Left ventricle myocardium inferior (tissue), 1 donor: ENCODE measurements at places on chromosomes 7 and 10.

GRCh38 chr7:123552641-123553040, 5.0 kb downstream of the NDUFA5 start:
- DNase-seq = no peak

- DNase-seq = no peak
Measured at GRCh38 chr7:12637819-12638592, 49.4 kb upstream of the ARL4A start.

DNA sequence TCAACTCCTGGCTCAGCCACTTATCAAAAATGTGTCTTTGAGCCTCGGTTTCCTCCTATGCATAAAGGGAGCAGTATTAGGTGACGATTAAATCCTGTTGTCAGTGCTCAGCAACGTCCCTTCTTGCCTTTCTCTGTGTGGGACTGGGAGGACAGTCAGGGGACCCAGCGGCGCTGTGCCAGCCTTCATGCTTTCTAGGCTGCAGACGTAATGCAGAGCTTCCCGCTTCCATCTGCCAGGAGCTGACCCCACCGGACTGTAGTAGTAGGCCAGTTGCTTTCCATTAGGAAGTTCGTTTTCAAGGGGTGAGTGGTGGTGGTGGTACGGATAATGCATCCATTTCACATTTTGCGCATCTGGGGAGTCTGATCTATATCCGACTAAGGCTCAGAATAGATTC, 321.8 kb downstream of the PLXNA4 start:
- DNase-seq = no peak

DNA sequence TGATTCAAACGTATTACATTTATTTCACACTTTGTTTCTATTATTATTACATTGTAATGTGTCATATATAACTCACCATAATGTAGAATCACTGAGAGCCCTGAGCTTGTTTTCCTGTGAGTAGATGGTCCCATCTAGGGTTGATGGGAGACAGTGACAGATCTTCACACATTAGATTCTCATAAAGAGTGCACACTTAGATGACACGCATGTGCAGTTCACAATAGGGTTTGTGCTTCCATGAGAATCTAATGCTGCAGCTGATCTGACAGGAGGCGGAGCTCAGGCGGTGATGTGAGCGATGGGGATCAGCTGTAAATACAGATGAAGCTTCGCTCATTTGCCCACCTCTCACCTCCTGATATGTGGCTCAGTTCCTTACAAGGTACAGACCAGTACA, 36.1 kb downstream of the BMPER start:
- no peak for DNase-seq

GRCh38 chr10:71623098-71623985, 96.2 kb downstream of the C10orf105 start:
- no peak for DNase-seq

GRCh38 chr10:95661818-95662217, 5.3 kb upstream of the ALDH18A1 start:
- no peak for DNase-seq

- DNase-seq = no peak
Measured at GRCh38 chr10:85008488-85009184, 680.2 kb downstream of the CCSER2 start.

DNA sequence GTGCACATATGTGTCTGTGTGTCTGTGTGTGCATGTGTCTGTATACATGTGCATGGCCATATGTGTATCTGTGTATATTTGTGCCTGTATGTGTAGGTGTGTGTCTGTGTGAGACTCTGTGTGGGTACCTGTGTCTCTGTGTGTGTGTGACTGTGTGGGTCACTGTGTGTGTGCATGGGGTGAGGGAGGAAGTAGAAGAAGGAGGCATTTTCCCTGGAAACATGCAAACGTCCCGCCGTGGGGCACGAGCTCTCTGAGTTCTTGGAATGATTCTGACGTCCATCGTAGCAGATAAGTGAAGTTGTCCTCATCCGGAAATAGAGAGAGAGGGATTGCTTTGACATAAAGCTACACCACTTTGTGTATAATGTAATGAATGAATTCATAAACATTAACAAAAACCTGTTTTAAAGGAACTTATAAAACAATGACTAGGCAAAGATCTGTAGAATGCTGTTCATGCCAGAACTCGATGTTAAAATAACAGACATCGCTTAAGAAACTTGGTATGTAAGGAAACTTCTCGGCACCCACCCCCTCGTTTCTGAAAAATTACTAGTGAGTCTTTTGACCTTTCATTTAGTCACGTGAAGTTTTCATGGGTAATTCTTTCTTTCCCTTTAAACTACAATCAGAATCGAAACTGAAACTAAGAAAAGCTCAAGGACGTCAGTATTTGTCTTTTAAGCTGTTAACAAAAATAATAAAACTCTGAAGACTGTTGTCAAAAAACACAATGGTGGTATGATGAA, 43.6 kb upstream of the KLF6 start:
- no peak for DNase-seq

DNA sequence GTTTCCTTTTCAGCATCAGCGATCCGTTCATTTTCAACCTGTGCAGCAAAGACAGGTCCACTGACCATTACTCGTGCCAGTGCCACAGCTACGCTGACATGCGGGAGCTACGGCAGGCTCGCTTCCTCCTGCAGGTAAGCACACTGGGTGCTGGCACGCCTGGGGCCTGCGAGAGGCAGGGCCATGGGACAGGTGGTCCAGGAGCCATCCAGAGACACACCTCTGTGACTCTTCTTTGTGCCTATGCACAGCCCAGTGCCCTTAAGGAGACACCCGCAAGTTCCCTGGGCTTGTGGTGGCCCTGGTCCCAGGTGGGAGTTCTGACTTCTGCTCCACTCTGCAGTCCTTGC, 42.2 kb downstream of the LRRC18 start:
- no peak for DNase-seq

DNA sequence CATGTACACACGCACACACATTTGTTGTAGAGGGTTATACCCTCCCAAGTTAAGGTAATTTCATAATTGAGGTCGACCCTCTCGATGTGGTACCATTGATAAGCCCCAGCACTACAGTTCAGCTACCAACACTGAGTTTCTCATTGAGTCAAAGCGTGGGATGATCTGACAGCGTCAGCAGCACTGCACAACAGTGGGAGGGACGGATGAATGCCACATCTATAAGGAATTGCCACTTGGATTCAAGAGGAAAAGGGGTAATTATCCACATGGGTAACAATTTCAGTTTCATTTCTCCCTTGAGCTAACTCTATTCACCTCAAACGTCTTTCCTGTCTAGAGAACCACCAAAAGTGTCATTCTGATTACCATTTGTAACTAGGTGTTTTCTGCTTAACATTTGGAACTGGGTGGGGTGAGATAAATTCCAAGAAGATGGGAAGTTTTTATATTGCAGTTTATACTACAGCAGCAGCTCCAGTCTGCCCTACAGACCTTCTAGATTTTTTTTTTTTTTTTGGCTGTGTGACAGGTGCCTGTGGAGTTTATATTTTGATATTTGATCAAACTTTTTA, 342.9 kb downstream of the AUTS2 start:
- no peak for DNase-seq

- no peak for DNase-seq
Measured at GRCh38 chr7:19079066-19079465, 38.4 kb downstream of the TWIST1 start.

DNA sequence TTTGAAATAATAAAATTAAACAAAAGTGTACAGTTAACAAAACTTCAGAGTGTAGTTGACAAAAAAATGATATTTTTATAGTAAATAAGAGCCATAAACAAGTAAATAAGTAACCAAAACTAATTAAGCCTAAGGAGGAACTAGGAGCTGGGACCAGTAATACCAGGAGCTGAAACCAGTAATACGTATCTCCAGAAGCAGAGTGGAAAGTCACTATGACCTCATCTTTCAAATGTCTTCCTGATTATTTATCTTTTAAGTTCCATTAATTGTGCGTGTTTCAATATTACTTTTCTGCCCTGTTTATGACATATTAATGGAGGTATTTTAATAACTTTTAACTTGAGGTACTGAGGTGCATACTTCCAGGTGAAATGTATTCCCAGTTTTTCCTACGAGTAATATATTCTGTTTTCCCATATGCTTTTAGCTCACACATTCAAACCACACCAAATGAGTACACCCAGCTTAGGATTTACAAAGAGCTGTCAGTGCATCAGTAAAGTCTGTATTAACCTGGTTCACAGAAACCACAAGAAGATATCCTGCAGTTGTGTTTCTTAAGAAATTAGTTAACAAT, 283.7 kb upstream of the HGF start:
- DNase-seq = no peak

DNA sequence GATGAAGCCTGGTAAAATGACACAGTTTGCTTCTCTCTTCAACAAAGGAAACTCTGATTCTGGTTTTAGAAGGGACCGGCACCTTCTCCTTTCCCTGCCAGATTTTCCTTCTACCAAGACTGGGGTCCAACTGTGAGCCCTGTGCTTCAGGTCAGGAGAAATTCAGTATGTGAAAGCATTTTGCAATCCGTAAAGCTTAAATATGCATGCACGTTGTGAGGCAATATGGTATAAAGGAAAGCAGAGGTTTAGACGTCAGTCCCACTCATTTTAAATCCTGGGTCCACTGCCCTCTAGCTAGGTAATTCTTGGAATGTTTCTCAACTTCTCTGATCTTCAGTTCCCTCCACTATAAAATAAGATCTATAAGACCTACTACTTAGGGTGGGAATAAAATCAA, 359.0 kb upstream of the NPSR1 start:
- DNase-seq = no peak

GRCh38 chr10:18144396-18144795, 4.2 kb downstream of the CACNB2 start:
- no peak for DNase-seq

DNA sequence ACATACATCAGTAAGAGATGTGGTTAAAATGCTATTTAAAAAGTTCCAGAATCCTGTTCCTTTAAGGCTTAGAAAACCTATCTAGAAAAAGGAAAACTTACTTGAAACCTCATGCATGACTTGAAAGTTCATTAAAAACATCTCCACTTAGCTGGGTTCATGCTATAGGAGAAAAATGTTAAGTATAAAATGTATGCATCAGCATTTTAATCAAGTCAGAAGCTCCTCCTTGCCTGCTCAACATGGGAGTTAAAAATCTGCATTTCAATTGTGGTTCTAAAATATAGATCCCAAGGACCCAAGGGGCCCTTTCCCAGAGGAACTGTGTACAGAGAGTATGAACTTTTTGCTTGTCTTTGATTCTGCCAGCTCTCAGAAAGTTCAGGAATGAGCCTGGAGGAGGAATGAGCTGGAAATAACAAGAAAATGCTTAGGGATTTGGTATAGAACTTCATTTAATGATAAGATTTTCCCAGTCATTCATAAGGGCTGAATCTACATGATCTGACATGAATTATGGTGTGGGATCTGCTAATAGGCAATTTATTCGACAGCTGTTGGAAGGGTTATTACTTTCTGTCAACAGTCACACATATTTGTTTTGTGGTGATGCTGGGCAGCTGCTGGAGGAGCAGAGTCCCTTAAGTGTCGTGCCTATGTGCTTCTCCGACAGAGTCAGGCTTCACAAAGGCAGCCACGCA, 85.6 kb upstream of the MTPN start:
- no peak for DNase-seq

DNA sequence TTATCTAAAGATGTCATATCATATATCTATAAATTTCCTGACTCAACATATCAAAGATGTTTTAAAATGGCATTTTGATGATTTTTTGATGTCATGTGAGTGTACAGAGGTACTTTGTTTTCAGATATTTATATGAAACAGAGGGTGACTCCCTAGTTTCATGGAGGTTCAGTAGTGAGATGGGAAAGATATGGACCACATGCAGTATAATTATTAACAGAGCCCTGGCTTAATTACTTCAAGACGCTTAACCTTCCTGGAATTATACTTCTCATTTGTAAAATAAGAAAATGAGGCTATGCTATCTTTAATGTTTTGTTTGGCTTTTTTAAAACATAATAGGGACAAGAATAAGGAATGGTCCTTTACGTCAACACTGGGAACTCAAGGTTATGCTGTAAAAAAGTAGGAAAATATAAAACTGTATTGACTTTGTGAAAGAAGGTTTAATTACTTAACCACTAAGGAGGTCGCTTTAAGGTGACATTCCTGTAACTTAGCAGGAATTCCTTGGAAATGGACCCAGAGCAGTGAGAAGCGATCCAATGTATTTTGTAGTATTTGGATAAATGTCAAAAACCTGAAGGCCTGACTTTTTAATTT, 821.0 kb upstream of the IGFBP3 start:
- no peak for DNase-seq

DNA sequence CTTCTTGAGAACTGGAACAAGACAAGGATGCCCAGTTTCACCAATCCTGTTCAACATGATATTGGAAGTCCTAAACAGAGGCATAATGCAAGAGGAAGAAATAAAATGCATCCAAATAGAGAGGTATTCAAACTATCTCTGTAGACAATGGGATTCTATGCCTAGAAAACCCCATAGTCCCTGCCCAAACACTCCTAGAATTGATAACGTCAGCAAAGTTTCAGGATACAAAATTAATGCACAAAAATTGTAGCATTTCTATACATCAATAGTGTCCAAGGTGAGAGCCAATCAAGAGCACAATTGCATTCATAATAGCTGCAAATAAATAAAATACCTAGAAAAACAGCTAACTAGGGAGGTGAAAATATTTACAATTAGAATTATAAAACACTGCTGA, 72.5 kb downstream of the PCDH15 start:
- no peak for DNase-seq

- DNase-seq = no peak
Measured at GRCh38 chr10:126243306-126243705, 145.0 kb downstream of the ADAM12 start.

GRCh38 chr7:50814166-50814565, 31.5 kb upstream of the GRB10 start:
- no peak for DNase-seq

DNA sequence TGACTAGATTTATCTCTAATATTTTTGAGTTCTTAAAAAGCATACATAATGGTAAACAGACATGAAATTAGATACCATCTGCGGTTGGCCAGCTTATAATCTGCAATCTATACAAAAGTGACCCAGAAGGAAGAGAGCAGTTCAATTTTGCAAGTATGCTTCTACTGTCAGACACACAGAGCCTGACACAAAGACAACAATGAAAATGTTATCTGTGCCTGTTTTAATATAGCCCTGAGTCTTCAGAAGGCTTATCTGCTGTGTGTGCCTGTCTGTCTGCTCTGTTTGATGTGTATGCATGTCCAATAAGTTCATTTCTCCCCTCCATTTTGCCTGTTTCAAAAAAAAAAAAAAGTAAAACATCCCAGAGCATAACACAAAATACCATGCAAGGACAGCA, 73.3 kb upstream of the FHIP2A start:
- DNase-seq = no peak

- DNase-seq = no peak
Measured at GRCh38 chr7:127632276-127632910, 14.5 kb upstream of the PAX4 start.

DNA sequence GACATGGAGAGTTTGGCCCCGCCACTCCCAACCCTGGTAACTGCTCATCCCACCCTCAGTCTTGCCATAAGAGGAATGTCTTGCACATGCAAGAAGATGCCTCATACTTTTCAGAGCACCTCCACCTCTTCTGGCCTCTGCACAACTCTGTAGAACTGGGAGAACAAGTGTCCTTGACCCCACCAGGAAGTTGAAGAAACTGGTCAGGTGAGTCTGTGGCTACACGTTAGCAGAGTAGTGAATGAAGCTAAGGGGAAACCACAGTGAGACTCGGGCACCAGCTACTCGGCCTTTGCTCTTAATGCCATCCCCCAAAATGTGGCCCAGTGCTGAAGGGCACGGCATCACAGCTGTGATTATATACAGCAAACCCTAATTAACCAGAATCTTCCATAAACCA, 110.1 kb downstream of the ARID5B start:
- DNase-seq = no peak

GRCh38 chr7:155836216-155837125, 24.2 kb upstream of the SHH start:
- no peak for DNase-seq
